ENCODE measurements at places on chromosomes 2 and 18.

DNA sequence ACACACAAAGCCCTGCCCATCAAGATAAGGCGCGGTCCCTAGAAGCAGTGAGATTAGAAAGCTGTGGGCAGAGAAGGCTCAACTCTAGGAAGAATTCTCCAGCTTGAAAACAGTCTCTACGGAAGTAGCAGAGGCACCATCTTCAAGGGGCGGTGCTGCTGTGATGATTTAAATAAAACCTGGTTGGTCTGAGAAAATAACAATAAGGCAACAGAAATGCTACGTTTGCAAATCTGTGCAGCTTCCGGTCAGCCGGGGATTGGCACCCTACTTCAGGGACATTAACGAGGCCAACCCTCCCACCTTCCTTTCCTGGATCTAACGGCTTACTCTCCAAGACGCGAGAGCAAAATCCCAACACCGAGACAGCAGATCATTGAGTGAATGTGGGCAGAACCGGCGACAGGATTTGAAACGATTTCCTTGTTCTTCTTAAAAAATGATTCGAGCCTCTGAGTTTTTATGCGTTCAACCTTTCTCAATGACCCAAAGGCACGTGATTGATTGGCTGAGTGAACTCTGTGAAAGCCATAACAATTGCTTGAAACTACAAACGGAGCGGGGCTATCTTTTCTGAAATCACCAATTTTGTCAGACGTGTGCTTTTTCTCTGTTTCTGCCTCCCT lies 93.7 kb upstream of the ZNF516 start:
- no peak for DNase-seq

DNA sequence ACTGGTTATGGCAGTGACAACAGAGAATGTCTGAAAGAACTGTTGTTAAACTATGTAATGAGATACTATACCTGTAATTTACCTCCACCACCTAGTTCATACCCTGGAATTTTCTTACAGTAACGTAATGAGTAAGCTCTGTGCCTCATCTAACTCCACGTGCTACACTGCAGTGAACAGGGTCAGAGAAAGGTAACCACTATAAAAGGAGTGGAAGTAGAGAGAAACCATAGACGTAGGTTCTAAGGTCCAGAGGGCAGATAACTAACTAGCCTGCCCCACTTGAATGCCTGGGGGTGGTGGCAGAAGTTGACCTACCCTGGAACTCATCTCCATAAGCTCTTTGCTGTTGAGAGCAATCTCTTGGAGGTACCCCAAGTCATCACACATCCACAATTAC lies 32.0 kb upstream of the B4GALT6 start:
- DNase-seq = no peak

- no peak for DNase-seq
Observed at GRCh38 chr2:161265874-161266273, 42.4 kb upstream of the PSMD14 start.

- DNase-seq = no peak
Observed at GRCh38 chr2:3355951-3356569, 21.6 kb downstream of the EIPR1 start.

- no peak for DNase-seq
Observed at GRCh38 chr18:48333563-48333962, 75.6 kb downstream of the ZBTB7C start.

DNA sequence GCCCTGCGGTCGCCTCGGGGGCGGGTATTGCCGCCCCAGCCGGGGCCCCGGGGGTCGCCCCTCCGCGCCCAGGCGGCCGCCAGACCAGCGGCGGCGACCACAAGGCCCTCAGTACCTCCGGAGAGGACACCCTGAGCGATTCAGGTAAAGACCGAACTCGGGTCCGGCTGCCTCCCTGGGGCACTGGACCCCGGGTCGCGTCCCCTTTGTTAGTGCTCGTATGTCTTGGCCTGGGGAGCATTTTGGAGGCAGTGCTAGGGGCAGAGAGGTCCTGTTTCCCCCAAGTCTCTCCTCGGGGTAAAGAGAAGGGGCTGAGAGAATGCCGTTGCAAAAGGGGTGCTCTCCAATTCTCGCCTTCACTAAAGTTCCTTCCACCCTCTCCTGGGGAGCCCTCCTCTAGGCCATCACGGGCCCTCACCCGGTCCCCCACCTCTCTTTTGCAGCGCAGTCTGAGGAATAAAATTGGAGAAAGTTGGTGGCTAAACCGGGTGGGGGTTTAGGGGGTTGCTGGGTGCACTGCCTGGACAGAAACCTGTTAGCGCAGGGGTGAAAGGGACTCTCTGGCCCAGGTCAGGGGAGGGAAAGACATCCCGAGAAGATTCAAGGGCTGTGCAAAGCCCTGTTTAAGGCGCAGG lies 2.5 kb downstream of the MYCN start:
- no peak for DNase-seq

DNA sequence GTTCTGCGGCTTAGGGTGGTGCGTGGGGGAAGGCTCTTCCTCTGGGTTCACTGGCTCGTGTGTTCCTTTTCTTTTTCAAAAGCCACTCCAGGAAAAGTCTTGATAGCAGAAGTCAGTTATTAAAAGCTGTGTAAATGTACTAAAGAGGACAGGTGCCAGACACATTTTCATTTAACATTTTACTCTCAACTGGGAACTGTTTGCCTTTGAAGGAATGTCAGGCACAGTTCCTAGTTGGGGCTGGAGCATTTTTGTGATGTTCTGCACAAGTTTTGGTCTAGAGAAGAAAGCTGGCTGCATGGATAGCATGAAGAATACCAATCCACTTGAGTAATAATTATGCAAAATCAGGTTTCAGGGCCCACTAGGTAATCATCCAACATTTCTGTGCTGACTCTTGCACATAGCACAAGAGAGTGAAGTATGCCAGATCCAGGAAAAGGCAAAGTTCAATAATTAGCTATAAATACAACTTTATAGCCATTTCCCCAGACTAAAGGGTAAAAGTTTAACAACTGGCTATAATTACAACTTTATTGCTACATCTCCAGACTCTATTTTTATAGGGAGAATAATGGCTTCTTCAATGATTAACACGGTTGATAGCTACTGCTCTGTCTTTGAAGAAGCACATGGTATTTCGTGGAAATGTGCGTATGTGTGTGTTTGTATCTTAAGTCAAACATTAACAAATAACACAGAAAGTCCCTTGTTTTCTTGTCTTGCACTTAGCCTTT lies 16.2 kb downstream of the SCYGR8 start:
- no peak for DNase-seq

DNA sequence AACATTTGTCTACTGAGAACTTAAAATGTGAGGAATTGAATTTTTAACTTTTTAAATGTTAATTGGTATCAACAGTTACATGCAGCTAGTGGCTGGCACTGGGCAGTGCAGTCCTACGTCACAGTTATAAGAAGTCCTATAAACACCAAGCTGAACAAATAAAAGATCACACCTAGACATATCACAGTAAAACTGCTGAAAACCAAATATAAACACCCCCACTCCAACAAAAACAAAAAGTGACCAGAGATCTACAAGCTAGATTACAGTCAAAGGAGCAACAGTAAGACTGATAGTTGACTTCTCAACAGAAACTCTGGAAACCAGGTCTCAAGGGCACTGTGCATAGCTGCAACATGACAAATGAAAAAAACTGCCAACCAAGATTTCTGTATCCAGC lies 19.4 kb downstream of the TLK1 start:
- no peak for DNase-seq

GRCh38 chr2:226020176-226020575 lies 620.7 kb downstream of the NYAP2 start:
- DNase-seq = no peak

DNA sequence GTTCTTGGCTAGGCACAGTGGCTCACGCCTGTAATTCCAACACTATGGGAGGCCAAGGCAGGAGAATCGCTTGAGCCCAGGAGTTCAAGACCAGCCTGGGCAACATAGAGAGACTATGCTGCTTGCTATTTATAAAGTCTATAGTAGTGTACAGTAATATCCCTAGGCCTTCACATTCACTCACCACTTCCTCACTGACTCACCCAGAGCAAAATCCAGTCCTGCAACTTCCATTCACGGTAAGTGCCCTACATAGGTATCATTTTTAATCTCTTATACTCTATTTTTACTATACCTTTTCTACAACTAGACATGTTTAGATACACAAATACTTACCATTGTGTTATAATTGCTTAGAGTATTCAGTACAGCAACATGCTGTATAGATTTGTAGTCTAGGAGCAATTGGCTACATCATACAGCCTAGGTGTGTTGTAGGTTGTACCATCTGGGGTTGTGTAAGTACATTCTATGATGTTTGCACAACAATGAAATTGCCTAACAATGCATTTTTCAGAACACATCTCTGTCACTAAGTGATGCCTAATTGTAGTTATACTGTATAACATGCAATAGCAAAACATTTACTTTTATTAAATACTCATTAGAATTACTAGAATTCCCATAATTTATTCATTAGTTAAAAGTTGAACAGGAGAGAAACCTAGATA lies 8.8 kb downstream of the DHX57 start:
- DNase-seq = peak; percentile 56

DNA sequence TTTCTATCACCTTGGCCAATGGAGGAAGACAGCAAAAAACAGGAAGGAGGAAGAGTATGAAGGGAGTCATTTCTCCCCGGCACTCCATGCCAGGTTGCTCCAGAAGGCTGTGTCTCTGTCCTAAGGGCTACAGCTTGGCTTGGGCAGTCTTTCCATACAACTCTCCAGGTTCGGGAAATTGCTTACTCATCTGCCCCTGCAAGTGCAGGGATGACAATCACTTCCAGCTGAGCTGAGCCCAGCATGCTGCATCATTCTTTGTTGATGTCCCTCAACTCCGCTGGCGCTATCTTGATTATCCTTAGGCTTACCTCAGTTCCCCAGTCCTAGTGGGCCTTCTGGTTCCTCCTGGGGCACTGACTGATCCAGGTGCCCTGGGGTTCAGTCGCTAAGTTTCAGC lies 86.9 kb upstream of the COPS8 start:
- no peak for DNase-seq

DNA sequence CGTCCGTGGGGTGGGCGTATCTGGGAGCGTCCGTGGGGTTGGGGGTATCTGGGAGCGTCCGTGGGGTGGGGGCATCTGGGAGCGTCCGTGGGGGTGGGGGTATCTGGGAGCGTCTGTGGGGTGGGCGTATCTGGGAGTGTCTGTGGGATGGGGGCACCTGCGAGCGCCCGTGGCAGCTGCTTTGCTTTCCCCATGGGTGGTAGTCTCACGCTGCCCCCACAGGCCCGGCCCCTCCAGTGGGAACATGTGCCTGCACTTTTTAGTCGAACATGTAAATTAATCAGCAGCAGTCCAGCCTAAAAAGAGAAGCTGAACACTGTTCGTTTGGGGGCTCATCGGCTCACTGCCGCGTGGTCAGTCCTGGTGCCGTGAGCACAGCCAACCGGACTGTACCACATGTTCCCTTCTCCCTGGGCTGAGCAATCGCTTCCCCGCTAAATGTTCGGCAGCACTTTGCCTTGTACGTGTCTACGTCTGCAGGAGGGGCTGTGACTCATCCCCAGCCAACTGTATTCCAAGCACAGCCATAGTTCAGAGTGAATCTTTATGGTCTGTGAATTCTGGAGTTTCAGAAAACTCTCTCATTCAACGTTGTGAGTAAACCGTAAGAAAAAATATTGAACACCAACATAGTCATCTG lies 271.5 kb downstream of the AGAP1 start:
- DNase-seq = no peak

DNA sequence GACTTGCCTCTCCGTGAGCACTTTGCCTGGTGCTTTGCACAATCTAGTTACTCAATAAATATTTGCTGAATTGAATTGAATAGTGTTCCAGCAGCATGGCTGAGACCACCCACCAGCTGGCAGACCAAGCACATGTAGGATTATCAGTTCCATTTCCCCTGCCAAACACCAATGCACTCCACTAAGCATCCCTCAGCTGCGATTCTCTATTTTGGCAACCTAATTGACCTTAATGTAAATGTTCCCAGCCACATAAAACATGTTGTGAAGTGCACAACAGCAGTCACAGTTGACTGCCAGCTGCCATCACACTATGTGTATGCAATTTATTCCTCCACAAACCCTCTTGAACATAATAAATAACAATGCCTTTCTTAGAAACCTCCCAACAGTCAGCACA lies 1879.4 kb upstream of the PIK3C3 start:
- no peak for DNase-seq

GRCh38 chr18:62152844-62153243 lies 34.0 kb downstream of the PIGN start:
- DNase-seq = no peak

- DNase-seq = no peak
Observed at GRCh38 chr2:810397-810796, 133.2 kb upstream of the TMEM18 start.

DNA sequence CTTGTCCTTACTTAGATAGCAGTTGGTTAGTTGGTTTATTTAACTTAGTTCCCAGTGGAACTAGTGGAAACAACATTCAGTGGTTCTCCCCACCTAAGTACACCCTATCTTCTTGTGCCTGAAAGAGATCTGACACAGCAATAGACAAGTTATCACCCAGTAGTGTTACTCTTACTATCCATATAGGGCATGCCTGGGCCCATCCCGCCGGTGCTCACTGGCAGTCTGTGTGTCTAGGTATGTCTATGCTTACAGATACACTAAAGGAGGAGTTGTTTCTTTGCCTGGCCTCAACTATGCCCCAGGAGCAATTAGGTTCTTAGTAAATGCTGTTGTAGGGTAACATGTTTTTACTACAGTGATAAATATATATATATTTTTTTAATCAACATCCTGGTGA lies 12.0 kb upstream of the NRP2 start:
- no peak for DNase-seq

- no peak for DNase-seq
Observed at GRCh38 chr2:42648796-42649195, 80.4 kb downstream of the MTA3 start.

GRCh38 chr2:84792856-84793522 lies 87.9 kb downstream of the TRABD2A start:
- no peak for DNase-seq

- DNase-seq = peak; percentile 22
Observed at GRCh38 chr2:118774458-118775133, 72.9 kb downstream of the EN1 start.

DNA sequence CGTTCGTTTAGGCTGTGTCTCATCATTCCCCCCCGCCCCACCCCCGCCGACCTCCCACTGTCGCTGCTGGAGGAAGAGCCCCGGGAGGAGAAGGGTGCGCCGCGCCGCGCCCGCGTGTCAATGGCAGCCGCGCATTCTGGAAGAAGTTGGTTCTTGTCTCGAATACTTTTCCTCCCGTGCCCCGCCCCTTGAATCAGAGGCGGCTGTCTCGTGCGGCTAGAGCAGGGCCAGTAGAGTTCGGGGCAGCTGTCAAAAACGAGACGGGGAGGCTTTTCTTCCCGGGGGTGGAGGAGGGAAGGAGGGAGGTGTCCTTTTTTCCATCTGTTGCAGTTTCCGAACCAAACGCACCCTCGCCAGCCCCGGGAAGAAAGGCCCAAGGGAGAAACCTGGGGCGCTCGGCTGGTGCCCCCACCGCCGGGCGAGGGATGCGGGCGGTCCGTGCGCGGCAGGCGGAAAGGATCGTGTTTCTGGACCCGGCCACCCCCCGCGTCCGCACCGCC lies 410 bp upstream of the TGIF1 start:
- DNase-seq = no peak

DNA sequence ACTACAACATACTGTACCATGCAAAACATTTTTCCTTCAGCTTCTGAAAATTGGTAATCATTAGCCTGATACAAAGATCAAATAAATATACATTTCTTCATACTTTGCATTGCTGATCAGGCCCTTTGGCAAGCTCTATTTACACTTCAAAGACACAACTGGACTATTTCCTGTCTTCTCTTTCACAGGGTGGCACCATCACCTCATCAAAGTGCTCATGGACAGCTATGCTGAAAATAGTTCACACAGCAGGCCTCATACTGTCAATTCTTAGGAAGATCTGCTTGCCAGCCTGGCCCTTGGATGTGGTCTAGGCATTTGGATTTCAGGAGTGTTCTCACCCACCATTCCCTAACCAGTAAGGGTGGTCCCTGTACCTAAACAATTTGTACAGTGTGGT lies 33.9 kb downstream of the FBXO15 start:
- DNase-seq = no peak

- no peak for DNase-seq
Observed at GRCh38 chr2:240605867-240606743, 19.2 kb upstream of the GPR35 start.

All from activated CD4-positive, alpha-beta T cell treated with anti-CD3 and anti-CD28 coated beads, Interleukin-2, Interleukin-6, amounts not matched to agents 100 ng/mL and 50 ng/mL, durations not matched to agents 16 hours and 8 hours (primary cell).